Stimulated activated CD4-positive, alpha-beta T cell treated with anti-CD3 and anti-CD28 coated beads, Interleukin-4, amount 100 ng/mL, for 48 hours (primary cell): ENCODE measurements at places on chromosomes 16 and 17.
A peak's percentile ranks its signal among the peaks of the same experiment; 100 is the strongest.

- DNase-seq = no peak
These were observed 95.8 kb downstream of the IRF8 start for GRCh38 chr16:85994492-85995490.

- DNase-seq = no peak
These were observed 5.1 kb downstream of the KRT31 start for GRCh38 chr17:41392278-41392677.

- DNase-seq = no peak
These were observed 141.4 kb downstream of the TMEM132E start for GRCh38 chr17:34720760-34721159.

DNA sequence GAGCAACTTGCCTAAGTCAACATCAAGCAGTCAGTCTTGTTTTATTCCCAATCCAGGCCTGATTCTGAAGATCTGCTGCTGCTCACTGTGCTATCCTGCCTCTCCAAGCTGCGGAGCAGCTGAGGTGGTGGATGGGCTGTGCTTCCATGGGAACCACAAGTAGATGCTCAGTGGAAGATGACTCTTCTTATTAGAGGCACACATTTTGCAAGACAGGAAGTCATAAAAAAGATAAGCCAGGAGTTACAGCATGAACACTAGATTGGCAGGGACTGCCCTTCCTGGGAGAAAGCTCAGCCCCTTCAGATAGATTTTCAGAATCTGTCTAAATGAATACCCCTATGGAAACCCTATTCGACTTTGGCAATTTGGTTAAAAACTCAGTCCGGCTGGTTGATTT lies 143.1 kb downstream of the SHISA6 start:
- no peak for DNase-seq

GRCh38 chr17:45093444-45094110 lies 32.5 kb downstream of the NMT1 start:
- DNase-seq = no peak

DNA sequence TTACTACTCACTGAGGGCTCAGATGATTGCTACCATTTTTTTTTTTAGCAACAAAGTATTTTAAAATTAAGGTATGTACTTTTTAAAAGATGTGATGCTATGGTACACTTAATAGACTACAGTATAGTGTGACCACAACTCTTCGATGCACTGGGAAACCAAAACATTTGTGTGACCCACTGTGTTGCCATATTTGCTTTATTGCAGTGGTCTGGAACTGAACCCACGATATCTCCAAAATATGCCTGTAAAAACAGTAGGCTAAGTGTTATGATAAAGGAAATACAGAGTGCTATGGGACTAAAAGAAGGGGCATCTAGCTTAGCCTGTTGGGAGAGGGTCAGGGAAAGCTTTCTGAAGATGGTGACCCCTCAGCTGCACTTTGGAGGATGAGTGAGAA lies 41.6 kb upstream of the HNF1B start:
- DNase-seq = no peak

GRCh38 chr16:85240982-85241924 lies 129.0 kb upstream of the CIBAR2 start:
- DNase-seq = no peak

- DNase-seq = no peak
These were observed 23.0 kb downstream of the MAP2K6 start for GRCh38 chr17:69437475-69437874.

DNA sequence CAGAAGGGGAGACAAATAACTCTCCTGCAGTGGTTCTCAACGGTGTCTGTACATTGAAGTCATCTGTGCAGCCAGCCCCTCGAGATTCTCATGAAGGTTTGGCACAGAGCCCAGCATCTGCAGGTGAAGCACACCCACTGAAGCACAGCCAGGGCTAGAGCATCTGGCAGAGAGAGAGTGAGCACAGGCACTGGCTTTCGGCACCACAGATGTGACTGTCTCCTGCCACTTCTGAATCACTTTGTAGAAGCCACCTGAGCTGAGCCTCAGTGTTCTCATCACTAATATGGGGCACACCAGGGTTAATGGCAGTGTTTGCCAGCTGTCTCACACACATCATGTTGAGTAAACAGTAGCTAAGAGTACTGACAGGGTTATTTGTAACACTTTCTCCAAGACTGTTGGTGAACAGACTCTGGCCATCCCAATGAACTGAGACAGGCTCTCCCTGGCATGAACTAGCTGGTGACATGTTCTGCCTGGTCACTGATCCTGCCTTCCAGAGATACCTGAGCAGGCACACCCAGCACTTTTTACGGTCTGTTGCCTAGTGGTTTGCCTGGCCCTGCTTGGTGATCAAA lies 10.9 kb downstream of the HSPB9 start:
- no peak for DNase-seq

GRCh38 chr16:63415014-63415413 lies 1378.8 kb upstream of the CDH8 start:
- no peak for DNase-seq

GRCh38 chr16:72978212-72978611 lies 69.7 kb downstream of the ZFHX3 start:
- no peak for DNase-seq

DNA sequence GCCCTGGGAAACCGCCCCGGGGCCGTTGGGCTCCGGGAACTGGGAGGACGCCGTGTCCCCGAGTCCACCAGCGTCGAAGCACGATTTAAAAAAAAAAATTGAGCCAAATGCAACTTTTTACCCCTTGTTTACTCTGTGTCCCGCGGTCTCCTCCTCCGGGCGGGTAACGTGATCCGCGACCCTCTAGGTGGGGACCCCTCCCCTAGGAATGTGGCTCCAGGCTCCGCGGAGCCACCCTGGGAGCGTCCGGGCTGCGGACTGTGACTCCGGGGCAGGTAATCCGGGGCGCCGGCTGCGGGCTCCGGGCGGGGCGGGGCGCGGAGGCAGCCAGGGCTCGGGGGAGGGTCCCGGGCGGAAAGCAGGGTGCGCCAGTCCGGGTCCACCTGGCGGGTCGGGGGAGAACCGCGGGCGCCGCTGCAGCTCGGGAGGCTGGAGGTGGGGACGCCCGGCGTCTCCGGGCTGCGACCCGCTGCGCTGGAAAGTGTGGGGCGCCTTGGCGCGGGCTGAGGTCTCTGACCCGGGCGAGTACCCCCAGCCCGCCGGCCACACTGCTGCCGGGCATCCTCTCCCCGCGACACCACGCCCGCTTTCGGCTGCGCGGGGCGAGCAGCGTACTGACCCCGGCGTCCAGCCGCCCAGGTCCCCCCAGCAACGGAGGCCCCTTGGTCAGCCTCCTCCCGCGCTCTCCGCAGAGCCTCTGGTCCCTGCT lies 852 bp upstream of the HELZ start:
- peak; percentile 28 for DNase-seq

- no peak for DNase-seq
These were observed 210.4 kb upstream of the CHMP6 start for GRCh38 chr17:80781211-80781610.

GRCh38 chr17:37506678-37507077 lies 17.0 kb downstream of the DUSP14 start:
- DNase-seq = no peak

- no peak for DNase-seq
These were observed 8.9 kb downstream of the HSD17B2 start for GRCh38 chr16:82043680-82044584.

GRCh38 chr17:19508577-19508867 lies 25.1 kb upstream of the SLC47A1 start:
- no peak for DNase-seq

DNA sequence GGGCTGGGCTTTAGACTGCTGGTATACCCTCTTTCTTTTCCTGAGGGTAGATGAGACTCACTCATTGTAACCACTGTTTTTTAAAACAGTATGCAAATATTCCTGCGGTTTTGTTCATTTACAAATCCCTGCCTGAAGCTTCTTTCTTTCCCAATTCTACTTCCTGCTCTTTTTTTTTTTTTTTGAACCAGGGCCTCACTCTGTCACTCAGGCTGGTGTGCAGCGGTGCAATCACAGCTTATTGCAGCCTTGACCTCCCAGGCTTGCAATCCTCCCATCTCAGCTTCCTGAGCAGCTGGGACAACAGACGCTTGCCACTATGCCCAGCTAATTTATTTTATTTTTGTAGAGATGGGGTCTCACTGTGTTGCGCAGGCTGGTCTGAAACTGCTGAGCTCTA lies 8.0 kb upstream of the SULT1A1 start:
- DNase-seq = no peak

DNA sequence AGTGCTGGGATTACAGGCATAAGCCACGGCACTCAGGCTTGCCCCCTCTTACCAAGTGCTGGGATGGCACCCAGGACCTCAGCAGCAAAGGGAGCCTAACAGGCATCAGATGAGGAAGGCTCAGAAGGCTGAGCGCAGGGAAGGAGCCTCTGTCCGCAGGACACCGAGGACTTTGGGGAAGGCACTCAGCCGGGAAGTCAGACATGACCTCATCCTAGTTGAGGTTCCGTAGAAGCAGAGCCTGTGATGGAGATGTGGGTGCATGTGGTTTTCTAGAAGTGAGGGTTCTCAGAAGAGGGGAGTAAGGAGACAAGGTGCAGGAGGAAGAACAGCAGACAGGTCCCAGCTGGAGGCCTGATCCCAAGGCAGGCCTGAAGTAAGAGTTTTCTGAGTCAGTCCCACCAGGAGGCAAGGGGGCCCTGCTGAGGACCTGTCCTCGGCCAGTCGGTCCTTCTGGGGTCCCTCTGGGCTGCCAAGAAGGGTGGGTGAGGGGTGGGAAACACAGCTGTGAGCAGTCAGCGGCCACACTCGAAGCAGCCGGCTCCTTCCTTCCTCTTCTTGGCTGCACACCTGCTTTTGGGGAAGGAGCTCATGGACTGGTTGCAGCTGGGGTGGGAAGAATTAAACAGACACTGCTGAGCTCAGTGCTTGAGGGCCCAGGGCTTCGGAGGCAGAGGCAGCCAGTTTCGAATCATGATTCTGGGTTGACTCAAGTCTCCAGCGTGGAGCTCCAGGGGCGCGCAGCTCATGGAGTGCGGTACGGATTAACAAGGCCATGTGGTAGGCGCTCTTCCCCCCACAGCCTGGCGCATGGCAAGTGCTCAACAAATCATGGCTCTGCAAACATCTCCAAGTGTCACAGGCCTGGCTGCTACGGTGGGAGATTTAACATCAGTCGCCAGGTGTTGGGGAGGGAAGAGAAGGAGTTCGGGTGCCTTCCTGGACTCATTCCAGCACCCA lies 38.9 kb upstream of the SNN start:
- DNase-seq = no peak

GRCh38 chr17:13204607-13205237 lies 186.9 kb upstream of the ELAC2 start:
- no peak for DNase-seq

DNA sequence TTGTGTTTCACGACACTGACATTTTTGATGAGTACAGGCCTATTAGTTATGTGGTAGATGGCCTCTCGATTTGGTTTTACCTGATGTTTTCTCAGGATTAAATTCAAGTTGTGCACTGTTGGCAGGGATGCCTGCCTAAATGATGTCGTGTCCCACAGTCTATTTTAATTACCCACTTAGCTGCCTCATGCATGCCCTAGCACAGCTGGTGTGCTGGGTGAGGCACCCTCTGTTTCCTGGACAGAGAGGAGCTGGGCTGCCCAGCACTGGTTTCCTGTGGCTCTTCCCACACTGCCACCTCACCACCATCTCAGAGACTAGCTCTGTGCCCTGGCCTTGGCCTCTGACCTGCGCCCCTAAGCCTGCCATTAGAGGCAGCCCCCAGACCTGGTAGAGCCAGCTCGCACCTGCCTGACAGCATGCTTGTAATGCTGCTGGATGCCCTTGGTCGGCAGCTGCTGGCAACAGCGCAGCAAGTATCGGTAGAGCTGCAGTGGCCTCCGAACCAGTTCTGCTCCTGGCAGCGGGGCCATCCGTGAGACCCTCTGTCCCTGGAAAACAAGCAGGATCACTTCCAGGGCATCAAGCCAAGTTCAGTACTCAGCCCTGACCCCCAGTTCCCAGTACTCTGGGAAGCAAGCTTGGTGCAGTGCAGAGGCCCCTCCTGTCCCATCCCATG lies 10.9 kb downstream of the LYRM9 start:
- no peak for DNase-seq

- DNase-seq = no peak
These were observed 12.2 kb upstream of the ZNF594 start for GRCh38 chr17:5203908-5204294.

GRCh38 chr17:70136131-70136530 lies 33.2 kb upstream of the KCNJ2 start:
- DNase-seq = no peak

- DNase-seq = no peak
These were observed 9.8 kb downstream of the MIEF2 start for GRCh38 chr17:18270046-18270931.

DNA sequence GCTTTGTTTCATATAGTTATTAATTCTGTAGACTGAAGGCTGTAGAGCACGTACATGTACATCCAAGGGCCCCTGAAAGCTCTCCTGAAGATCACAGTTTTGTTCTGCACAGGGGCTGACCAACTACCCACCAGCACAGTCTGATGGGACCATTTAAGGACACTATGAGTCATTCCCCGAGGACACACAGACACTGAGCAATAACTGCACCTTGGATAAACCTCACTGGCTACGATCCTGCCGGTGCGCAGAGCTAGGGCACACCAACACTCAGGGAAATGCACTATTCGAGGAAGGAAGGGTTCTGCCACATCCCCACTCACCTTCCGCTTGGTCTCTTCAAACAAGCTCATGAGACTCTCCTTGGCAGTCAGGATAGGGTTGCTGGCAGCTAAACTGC lies 20.3 kb downstream of the SMG6 start:
- DNase-seq = no peak

DNA sequence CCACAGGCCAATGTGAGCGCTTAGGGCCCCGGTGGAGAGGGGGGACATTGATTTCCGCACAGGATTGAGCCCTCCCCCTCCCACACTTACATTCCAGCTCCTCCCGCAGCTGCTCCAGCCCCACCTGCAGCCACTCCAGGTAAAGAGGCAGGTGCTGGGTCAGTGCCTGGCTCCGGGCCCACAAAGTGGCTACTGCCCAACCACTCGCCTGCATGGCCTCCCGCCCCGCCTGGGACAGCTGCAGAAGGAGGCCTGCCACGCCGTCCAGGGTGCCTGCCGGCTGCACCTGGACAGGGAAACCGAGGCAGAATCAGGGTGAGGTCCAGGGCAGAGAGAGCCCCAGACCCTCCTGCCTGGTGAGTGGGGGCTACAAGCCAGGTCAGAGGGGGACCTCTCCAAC lies 46.3 kb downstream of the RMI2 start:
- no peak for DNase-seq
